NCI-H526 treated with DMSO at 0.1 percent for 48 hours (cell line): ENCODE measurements at places on chromosomes 6 and 20.

DNA sequence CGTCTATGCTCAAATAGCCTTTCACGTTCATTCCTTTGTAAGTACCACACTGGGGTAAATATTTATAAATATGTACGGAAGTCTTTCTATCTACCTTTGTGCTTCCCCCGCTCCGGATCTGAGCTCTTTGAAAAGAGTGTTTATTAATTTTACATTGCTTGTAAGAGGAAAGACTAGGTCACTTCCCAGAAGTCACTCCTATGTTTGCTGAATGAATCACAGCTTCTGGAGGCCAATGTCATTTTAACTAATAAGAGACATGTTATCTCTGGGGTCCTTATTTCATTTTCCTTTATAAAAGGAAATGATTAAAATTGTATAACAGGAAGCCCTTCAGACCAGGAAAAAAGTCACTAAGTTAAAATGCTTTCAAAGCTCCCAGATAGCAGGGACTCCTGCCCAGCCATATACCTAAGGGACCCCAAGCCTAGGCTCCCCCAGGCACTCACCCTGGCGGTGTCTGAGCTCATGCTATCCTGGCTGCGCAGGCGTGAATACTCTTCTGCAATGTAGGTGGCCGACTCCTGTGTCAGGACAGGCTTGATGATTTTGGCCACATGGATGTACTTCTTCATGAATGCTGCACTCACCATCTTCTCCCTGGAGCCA is 12.6 kb downstream of the MCM3 start:
- no peak for DNase-seq

DNA sequence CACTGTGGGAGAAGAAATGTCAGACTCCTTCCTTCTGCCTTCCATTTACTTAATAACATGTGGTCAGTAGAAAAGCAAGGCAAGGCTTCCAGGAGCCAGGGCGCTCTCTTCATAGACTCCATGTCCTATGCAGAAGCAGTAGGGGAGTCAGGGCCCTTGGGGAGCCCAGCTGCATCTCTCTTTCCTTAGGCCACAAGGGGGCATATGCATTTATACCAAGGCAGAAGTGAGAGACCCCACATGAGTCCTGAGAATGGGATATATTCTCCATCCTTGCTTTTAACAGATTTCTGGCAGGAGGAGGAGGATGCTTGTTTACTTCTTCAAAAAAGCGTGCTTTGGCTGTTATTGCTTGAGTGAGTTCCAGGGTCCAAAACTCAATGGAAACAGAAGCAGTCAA is 198.5 kb downstream of the HIVEP2 start:
- no peak for DNase-seq

- DNase-seq = no peak
Measured at GRCh38 chr20:11431621-11432020, 486.1 kb upstream of the BTBD3 start.

GRCh38 chr6:3162067-3162497 is 4.7 kb upstream of the TUBB2A start:
- DNase-seq = no peak

GRCh38 chr20:44681796-44682566 is 30.5 kb upstream of the ADA start:
- DNase-seq = no peak

GRCh38 chr6:34267746-34268145 is 18.9 kb upstream of the SMIM29 start:
- DNase-seq = no peak

DNA sequence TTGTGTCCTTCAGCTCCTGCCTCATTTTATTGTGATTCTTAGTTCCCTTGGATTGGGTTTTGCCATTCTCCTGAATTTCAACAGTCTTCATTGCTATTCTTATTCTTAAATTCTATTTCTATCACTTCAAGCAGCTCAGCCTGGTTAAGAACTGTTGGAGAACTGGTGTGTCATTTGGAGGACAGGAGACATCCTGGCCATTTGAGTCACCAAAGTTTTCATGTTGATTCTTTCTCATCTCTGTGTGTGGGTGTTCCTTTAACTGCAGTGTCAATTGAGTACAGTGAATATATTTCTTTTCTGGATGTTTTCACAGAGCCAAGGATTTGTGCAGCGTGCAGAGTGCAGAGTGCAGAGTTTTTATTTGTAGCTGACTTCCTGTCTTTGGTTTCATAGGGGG is 33.5 kb upstream of the TFB1M start:
- DNase-seq = no peak

- no peak for DNase-seq
Measured at GRCh38 chr20:8386991-8387390, 254.9 kb downstream of the PLCB1 start.

- peak; percentile 20 for DNase-seq
Measured at GRCh38 chr6:18527836-18528743, 140.9 kb downstream of the RNF144B start.

- no peak for DNase-seq
Measured at GRCh38 chr20:46965477-46965876, 70.8 kb downstream of the EYA2 start.

GRCh38 chr20:49563015-49563980 is 4.6 kb downstream of the PTGIS start:
- DNase-seq = no peak

- no peak for DNase-seq
Measured at GRCh38 chr6:49906526-49906925, 40.2 kb upstream of the CRISP1 start.

DNA sequence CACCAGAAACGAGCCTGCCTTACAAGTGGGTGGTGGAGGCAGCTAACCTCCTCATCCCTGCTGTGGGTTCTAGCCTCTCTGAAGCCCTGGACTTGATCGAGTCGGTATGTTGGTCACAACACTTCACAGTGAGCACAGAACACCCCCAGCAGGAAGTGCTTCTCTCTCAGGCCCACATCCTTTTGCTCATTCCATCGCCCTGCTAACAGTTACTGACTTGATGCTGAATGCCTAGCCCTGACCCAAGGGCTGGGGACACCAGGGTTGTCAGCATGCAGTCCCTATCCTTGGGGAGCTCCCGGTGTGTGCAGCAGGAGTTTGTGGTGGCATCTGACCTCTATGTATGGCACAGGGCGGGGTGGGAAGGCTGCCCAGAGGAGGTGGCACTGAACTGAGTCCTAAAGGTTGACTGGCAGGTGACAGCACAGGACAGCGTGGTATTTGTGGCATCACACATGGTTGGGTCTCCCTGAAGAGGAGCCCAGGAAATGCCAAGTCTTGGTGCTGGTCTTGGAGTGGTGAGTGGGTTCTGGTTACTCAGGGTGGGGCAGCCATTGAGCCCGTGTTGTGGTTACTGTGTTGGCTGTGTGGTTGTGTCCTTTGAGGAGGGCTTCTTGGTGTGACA is 26.7 kb downstream of the GTSF1L start:
- DNase-seq = no peak

GRCh38 chr20:33443006-33443511 is 504 bp downstream of the SNTA1 start:
- DNase-seq = no peak

GRCh38 chr6:132933090-132933489 is 118.7 kb downstream of the RPS12 start:
- DNase-seq = no peak

DNA sequence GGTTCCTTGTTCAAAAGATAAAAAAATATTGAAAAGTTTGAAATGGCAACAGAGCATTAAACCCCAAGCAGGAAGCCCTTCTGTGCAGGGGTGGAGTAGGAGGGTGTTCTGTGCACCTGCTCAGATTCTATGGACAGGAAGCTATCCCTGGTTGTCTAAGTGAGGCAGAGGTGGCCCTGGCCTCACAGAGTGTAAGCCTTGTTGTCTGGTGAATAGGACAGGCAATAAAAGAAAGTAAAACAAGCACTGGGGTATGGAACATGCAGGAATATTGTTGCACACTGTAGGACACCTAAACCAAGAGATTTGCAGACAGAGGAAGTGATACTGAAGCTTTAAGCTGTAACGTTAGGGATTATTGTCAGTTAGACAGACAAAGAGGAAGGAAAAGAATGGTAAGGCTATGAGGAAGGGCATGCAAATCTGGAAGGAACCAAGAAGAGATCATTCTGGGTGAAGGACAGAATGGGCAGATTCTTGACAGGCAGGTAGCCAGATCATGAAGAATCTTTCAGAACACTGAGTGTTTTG is 66.8 kb downstream of the TBC1D7 start:
- no peak for DNase-seq

DNA sequence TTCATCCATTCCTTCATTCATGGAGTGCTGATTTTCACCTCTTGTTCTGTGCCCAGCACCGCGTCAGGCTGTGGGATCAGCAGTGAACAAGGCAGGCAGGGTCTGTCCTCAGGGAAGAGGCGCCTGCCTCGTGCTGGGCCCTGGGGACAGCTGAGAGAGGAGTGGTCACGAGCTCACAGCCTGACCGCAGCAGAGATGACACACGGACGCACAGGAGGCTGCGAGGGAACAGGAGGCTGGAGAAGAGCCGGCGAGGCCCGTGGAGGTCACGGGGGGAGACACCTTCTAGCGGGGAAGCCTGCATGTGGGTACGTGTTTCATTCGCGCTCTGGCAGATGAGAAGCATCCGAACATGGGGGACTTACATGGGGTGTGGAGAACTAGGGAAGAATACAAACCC is 27.5 kb downstream of the PXDC1 start:
- DNase-seq = no peak

DNA sequence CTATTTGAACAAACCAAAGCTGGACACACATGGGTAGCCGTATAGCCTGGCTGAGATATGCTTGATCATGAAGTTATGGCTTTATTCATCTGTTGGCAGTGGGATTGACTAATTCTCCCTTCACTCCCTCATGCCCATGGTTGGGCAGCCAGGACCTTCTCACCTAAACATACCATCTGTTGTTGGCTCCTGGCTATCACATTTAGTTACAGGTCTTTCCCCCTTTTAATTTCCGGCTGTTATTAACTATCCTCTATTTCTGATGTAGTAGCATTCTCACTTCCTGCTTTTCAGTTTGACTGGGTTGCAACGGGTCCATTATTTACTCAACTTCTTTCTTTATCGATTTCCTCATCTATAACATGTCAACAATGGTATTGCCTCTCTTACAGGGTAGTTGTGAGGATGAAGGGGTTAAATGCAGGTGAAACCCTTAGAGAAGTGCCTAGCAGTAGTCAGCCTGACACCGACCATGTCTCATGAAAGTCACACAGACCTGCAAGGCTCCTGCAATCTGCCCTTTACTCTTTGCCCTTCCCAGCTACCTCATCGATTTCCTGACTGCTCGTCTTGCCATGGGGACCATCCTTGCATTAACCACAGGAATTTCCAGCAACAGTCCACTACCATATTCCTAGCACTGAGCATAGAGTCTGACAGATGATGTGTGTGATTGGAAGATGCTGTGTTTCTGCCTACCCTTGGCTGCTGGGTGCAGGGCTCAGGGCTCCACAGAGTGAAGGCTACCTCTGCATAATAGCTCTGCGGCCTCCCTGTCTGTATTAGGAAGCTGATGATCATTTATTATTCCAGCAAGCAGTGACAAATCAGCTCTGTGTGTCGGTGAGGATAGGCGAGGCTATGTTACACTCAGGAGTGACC is 42.2 kb downstream of the PPP1R14C start:
- no peak for DNase-seq

- DNase-seq = no peak
Measured at GRCh38 chr6:145547594-145548335, 187.6 kb downstream of the EPM2A start.

- no peak for DNase-seq
Measured at GRCh38 chr6:170473801-170474200, 79.3 kb downstream of the PSMB1 start.

- no peak for DNase-seq
Measured at GRCh38 chr6:111730864-111731263, 125.2 kb upstream of the TRAF3IP2 start.

- no peak for DNase-seq
Measured at GRCh38 chr20:59824711-59825562, 108.5 kb downstream of the SYCP2 start.

GRCh38 chr6:136335736-136336363 is 46.2 kb upstream of the BCLAF1 start:
- no peak for DNase-seq

GRCh38 chr6:5827056-5827904 is 179.4 kb downstream of the NRN1 start:
- DNase-seq = no peak

GRCh38 chr6:134802426-134803058 is 147.4 kb downstream of the ALDH8A1 start:
- no peak for DNase-seq

- no peak for DNase-seq
Measured at GRCh38 chr6:104126315-104127005, 733.3 kb downstream of the HACE1 start.

- no peak for DNase-seq
Measured at GRCh38 chr20:34015401-34016335, 22.0 kb downstream of the RALY start.

- DNase-seq = no peak
Measured at GRCh38 chr20:3765171-3765882, 2.2 kb downstream of the ADISSP start.

- no peak for DNase-seq
Measured at GRCh38 chr6:53581173-53581773, 36.4 kb upstream of the GCLC start.

DNA sequence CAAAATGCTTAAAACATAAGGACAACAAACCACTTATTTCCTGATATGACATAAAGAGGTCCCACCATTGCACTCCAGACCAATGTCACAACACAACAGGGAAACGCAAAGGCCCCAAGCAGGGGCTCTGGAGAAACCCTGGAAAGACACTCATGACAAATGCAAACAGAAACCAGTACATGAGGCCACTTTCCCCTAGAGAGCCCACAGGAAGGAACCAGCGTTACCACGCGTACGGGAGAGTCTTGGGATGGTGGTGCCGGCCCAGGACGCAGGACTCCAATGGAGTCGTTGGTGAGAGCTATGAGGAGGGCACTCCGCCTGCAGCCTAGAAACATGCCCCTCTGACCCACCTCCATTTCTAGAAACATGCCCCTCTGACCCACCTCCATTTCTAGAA is 20.2 kb downstream of the GMEB2 start:
- no peak for DNase-seq

GRCh38 chr20:31747640-31748039 is 8.6 kb downstream of the TPX2 start:
- no peak for DNase-seq
